Stimulated activated CD4-positive, alpha-beta T cell treated with anti-CD3 and anti-CD28 coated beads, Interleukin-12 subunit alpha, Interleukin-12 subunit beta, amount 100 ng/mL, for 4 hours (primary cell): ENCODE measurements at places on chromosomes 5 and 9.

DNA sequence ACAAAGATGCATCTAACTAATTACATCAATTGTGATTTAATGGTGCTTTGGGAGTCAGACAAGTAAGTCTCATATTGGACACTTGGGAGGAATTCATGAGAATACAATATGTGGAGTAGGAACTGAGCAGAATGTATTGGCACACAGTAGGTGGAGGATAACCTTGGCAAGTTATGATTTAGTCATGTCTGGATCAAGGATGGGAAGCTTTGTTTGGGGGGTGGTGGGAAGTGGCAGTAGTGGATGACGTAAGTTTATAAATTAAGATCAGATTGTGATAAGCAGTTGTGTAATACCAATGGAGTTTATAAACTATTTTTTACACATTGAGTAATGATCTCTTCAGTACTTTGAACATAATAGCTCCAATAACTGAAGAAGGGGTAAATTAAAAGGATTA is 67.0 kb downstream of the SGCD start:
- no peak for DNase-seq

DNA sequence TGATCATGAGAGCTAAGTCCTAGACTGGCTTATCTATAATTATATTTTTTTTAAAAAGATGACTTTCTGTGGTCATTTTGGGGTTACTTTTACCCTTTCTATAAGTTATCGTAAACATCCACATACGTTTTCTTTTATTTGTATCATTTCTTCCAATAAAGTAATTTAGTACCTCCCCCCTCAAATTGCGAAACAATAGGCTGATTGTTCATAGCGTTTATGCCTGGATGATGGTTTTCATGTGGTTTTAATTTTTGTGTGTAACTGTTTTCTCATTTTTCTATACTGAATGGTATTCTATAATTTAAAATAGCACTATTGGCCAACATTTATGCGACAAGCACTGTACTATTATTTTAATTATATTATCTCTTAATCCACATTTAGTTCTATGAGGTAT is 44.5 kb downstream of the SMC5 start:
- DNase-seq: no peak

DNA sequence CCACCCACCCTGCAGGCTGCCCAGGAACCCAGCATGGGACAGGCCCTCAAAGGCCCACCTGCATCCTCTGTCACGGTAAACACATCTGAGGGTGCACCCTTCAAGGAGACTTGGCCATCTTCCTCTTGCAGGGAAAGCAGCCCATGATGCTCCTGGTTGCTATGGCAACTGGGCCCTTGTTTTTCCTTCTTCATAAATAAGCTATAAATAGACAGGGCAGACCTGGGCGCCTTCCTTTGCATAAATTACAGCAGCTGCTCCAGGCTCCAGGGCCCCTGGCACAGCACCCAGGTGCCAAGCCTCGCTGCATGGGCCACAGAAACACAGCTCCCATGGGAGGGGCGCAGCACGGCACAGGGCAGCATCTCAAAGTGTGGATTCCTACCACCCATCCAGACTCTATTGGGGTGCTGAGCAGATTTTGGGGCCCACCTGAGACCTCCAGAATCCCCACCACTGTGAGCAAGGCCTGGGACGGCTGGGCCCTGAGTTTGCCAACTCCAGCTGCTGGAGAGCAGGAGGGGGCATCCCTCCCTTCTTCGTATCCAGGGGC is 5.8 kb upstream of the PSMB7 start:
- no peak for DNase-seq

GRCh38 chr9:27088981-27089380 is 20.0 kb upstream of the TEK start:
- no peak for DNase-seq

DNA sequence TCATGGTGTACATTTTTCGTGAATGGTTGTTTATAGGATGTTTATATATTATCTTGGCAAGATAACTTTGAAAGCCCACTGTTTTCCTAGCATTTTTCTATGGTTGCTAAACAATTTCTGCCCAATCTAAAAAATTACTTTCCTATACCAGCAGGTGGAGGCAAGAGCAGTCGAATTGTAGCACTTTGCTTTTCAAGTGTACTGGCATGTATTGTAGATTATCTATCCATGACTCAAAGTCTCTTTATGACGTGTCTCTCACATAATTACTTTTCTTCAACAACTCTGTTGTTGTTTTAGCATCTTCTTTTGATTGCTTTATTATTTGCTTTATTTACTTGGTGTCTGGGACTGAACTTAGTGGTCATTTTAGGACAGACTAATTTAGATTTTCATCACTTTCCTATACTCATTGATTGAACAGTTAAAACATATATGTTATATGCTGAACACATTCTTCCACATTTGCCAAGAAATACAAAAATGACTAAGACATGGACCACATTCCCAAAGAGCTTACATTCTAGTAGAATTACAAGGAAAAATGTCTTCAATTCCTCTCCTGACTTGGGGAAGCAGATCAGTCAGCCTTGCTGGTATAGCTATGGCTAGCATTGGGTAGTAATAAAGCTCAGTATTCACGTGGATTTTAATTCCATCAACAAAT is 20.7 kb downstream of the NLN start:
- no peak for DNase-seq

- DNase-seq: no peak
Measured at GRCh38 chr9:133349965-133350616, 2.1 kb downstream of the RPL7A start.

DNA sequence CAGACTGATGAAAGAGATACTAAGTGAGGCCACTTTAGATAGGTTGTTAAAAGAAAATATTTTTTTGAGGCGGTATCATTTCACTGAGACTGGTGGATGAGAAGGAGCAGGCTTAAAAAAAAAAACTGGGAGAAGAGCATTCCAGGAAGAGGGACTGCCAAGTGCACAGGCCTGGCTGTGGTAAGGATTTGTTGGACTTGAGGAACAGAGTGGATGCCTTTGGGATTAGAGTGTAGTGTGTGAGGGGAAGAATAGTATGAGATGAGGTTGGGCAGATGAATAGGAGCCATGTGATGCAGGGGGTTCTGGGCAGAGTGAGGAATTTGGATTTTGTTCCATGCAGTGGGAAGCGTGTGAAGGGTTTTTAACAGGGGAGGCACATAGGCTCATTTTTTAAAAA is 57.9 kb downstream of the PBX3 start:
- no peak for DNase-seq

DNA sequence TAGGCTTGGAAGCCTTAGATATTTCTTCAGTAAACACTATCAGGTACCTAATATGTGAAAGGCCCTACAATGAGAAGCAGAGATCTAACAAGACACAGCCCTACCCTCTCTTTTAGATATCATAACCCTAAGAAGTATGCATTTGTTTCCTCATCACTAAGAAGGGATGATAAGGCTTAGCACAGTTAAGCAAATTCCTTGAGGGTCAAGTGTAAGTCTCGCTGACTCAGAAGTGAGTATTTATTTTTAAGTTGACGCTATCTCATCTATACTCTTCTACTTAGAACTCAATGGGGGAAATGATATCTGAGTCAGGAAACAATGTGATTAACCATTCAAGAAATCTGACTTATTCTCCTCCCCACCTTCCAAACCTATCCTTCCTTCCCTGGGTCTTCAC is 149.7 kb downstream of the ESM1 start:
- no peak for DNase-seq

- no peak for DNase-seq
Measured at GRCh38 chr9:114276908-114277821, 45.7 kb upstream of the ORM1 start.

- DNase-seq: peak; percentile 22
Measured at GRCh38 chr9:35972093-35972492, 14.1 kb upstream of the OR2S2 start.

DNA sequence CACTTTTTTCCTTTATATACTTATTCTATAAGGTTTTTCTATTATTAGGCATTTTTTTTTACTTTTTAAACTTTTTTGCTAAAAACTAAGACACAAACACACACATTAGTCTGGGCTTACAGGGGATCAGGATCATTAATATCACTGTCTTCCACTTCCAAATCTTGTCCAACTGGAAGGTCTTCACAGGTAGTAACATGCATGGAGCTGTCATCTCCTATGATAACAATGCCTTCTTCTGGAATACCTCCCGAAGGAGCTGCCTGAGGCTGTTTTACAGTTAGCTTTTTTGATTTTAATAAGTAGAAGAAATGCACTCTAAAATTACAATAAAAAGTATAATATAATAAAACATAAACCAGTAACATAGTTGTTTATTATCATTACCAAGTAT is 345.5 kb upstream of the PTGER4 start:
- DNase-seq: no peak

GRCh38 chr5:128546658-128547281 is 8.7 kb upstream of the FBN2 start:
- DNase-seq: no peak

- no peak for DNase-seq
Measured at GRCh38 chr9:82419696-82420486, 431.3 kb downstream of the SPATA31D1 start.

DNA sequence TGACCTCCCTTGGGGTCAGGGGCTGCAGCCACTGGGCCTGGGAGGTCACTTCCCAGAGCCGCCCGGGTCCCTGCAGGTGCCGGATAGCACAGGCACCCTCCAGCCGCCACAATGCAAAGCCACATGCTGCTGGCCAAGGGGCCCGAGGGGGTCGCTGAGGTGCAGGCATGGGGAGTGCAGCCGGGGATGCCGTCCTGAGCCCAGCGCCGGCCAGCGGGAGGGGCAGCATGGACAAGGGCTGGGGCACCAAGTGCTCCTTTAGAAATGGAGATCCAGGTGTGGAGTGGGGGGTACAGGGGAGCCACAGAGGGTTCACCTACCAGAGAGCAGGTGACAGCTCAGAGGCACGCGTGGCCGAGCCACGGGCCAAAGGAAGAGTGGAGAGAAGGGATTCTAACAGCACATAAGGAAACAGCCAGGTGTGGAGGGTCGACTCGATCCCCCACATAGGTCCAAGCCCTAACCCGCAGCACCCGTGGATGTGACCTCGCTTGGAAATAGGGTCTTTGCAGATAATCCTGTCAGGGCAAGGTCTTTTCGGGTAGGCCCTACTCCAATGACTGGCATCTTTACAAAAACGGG is 24.7 kb downstream of the ZDHHC11B start:
- DNase-seq: no peak

- peak; percentile 55 for DNase-seq
Measured at GRCh38 chr9:136700959-136701667, 11.3 kb upstream of the DIPK1B start.

- no peak for DNase-seq
Measured at GRCh38 chr5:140327589-140327988, 18.8 kb downstream of the HBEGF start.

DNA sequence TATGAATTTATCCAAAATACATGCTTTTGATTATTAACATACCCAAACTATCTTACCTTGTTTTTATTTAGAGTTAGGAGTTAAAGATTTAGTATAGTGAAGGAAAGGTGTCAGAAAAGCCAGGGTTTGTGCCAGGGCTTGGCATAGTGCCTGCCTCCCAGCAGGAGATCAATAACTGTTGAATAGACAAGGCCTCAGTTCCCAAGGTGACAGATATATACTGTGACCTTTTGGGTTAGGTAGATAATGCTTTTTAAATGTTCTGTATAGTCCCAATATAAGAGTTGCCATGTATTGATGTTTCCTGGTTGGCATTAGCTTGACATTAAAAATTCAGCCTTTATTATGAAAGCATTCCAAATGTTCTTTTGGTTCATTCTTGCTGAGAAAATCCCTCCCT is 121.8 kb downstream of the MCTP1 start:
- DNase-seq: no peak

- no peak for DNase-seq
Measured at GRCh38 chr5:93311881-93312280, 269.1 kb downstream of the NR2F1-AS1 start.

DNA sequence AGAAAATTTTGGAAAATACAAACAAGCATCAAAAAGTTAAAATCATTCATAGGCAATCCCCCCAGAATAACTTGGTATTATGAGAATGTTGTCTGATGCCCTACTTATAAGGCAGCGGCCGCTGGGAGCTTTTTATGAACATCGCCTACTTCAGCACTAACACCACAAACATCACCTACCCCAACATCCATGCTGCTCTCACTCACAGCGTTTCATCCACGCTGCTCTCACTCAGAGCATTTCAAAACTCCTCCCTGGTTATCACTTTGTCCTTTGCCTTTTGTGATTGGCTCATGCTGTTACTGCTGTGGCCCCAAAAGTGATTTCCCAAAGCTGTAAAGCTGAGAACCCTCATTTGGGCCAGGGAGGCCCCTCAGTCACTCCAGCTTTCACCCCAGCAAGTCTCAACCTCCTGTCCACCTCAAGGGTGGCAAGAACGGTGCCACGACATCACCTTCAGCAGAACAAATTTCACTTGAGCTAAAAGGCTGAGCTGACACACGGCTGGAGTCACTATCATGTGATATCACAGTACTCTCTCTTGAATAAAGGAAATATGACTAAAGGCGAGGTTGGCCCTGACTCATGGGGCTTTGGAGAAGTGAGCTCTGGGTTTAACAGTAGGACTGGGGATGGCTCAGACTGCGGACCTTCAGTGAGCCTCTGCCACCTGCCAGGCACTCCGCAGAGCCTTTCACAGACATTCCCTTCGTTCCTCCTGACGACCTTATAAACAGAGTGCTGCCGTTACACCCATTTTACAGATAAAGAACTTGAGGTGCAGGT is 25.2 kb downstream of the SHC3 start:
- DNase-seq: no peak

GRCh38 chr5:153530357-153531143 is 40.1 kb downstream of the GRIA1 start:
- DNase-seq: no peak

GRCh38 chr5:25515525-25515924 is 870.7 kb upstream of the CDH10 start:
- DNase-seq: no peak

DNA sequence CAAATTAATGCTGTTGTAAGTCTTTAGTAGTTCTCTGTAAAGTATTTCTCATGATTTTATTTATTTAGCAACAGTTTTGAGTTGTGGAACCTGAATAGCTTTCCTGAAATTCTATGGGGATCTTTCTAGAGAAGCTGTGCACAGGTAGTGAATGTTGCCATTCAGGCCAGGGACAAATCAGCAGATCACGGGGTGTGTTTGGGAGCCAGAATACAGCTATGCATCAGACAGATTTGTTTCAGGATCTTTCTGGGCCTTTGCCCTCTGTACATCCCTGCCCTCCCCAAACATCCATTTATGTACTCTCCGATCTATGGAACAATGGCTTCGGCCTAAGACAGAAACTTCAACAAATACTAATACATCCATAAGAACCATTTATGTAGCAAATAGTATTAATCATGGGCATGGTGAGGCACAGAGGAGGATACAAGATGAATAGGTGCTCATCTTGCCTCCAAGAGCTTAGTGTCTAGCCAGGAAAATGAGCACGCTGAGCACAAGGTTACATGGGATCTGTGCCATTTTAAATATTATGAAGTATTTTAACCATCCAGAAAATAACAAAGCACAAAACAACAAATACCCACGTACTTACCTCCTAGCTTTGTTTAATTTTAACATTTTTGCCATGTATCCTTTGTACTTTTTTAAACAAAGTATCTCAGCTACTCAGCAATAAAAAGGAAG is 13.1 kb downstream of the ARHGEF37 start:
- DNase-seq: no peak

DNA sequence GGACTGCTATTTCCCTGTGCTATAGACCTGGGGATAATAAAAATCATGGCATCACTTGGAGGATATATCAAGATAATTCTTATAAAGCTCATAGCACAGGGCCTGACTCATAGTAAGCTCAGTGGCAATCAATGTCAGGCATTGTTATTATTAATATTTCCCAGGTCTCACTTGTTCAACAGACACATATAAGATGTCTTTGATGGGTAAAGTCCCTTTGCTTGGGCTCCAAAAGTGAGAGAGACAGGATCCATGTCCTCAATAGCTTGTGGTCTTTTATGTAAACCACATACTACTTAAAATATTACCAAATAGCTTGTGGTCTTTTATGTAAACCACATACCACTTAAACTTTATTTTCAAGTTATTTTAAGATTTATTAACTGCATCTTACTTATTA is 11.2 kb downstream of the SH3RF2 start:
- no peak for DNase-seq
